ENCODE measurements at places on chromosomes 6 and 20.
A peak's percentile ranks its signal among the peaks of the same experiment; 100 is the strongest.

- DNase-seq: no peak
Observed at GRCh38 chr20:1964061-1964460, 29.8 kb downstream of the PDYN start.

DNA sequence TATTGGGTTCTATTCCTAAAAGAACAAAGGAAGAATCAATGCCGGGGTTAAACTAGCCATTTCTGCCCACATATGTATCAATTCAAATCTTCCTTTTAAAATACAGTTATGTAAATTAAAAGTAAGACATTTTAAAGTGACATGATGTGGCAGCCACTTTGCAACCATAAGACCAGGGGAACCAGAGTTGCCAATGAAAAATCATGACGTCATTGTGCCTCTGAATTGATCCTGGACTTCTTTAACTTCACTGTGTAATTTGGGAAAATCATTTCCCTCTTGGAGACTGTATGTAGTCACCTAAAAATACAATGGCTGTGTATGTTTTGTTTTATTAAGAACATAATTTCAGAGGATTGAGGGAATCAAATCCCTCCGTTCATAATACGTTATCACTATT, 42.2 kb downstream of the SLC13A3 start:
- DNase-seq: no peak

DNA sequence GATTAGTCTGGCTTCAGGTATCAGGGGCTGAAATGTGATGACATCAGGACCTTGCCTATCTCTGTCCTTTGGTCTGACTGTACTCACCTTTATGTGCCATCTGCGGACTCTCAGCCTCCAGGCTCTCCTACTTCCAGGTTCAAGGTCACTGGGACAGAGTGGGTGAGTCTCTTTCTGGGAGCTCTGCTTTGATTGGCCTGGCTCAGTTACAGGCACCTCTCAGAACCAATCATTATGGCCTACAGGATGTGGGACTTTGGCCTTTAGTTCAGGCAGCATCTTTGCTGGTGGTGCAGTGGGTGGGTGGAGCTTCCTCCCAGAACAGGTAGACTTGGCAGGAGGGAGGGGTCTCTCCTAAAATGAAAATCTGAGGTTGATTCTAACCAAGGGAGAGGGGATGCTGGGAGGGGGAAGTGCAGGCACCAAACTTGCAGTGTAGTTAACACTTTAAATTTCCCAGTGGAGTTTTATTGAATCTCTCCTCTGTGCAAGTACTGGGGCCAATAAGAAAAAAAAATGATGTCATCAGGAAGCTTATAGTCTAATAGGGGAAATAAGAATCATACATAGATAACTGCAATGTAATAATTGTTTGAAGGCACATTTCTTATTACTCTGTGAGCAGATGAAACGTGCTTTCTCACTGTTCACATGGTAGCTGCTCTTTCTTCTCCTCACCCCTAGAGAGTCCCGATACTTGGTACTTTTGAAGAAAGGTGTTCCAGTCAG, 53.4 kb downstream of the SLC24A3 start:
- DNase-seq: no peak

DNA sequence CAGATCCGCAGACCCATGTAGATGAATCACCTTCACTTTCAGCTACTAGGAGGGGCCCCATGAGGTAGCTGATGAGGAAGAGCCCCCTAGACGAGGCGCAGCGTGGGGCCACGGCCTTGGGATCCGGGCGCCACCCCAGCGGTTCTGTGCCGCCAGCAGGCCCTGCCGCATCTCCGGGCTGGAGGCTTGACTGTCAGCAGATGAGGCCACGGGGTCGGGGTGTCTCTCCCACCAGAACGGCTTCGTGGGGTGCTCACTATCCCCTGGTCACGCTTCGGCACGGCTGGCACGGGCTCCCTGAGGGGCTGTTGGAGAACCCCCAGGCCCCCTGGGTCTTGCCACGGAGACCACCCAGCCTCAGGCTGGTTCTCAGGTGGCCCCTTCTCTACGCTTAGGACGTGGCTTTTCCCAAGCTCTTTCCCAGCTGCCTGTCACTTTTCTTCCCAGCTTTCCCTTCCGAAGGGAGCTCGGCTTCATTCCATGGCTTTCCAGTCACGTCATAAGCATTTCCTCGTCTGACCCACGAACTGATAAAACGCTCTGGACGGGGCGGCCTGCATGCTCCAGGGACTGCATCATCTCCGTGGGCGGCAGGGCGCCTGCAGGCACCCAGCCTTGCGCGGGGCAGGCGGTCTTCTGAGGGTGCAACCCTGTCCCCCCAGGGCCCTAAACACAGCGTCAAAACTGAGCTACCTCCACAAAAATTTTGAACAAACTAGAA, 85.9 kb downstream of the THBS2 start:
- DNase-seq: no peak

DNA sequence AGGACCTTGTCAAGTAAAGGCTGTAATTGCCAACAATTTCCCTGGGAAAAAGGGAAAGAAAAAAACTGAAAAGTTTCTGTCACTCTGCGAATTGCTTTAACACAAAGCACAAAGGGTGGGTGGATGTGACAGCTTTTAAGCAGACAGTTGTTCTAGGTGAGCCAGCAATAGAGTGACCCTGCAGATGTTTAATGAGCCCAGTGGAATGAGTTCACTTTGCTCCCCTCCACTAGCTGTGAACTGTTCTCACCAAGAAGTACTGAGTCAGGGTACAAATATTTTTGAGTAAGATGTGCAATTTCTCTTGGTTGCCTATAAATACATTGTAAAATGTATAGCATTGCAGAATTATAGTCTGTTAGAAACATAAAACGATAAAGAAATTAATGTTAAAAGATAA, 26.2 kb upstream of the LRRC1 start:
- DNase-seq: no peak

DNA sequence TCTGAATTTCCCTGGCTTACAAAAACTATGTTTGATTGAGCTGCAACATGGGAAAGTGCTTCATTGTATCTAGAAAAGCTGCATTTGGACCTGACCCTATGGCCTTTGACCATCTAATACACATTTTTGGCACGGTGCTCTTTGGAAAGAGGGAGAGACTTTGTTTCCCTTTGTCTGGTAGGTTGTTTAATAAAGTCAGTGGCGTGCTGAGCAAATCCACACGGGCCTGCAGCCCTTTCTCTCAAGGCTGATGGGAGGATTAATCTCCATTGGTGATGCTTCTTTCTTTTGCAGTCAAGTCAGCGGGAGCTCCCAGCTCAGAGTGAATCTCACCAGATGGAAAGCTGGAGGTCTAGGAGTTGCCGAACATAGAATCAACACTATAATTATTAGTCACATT, 314.7 kb upstream of the CNR1 start:
- no peak for DNase-seq

DNA sequence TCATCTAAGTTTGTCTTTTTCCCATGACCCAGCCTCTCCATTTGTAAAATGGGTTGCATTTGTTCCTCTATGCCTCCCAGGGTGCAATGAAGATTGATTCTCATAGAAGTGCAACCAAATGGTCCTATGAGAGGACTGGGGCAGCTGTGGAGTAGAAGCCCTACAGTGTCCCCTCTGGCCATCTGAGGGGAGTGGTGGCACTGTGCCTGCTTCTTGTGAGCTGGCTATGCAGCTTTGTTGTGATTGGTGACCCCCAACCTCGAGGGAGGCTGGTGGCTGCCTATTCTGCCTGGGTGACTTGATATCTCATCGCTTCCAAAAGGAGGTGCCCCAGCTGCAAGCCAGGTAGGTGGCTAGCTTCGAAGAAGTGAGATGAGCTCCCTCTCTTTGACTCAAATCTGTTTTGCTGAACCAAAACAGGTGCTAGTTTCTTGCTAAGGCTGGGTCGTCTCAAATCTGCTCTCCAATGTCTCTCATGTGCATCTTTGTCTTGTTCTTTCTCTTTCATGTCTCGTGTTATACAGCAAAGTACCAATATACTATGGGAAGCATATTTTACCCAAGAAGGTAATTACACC, 33.9 kb downstream of the TXLNB start:
- DNase-seq: no peak

DNA sequence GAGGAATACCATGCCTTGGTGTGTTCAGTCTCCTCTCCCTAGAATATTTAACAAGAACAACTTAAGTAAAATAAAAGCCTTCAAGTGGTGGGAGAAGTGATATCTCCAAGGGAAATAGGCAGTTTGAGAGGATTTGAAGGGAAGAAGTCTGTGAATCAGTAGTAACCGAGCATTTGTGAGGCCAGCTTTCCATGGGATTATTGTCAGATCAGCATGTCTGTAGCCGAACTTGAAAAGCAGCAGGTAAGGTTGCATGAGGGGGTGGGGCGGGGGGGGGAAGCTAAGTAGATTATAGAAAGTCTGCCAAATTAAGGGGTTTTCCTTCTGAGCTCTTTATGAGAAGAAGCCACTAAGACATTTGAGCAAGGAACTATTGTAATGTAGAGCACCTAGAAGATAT, 92.6 kb downstream of the GRIK2 start:
- DNase-seq: no peak

GRCh38 chr6:105925706-105926105, 160.4 kb upstream of the PRDM1 start:
- DNase-seq: no peak

DNA sequence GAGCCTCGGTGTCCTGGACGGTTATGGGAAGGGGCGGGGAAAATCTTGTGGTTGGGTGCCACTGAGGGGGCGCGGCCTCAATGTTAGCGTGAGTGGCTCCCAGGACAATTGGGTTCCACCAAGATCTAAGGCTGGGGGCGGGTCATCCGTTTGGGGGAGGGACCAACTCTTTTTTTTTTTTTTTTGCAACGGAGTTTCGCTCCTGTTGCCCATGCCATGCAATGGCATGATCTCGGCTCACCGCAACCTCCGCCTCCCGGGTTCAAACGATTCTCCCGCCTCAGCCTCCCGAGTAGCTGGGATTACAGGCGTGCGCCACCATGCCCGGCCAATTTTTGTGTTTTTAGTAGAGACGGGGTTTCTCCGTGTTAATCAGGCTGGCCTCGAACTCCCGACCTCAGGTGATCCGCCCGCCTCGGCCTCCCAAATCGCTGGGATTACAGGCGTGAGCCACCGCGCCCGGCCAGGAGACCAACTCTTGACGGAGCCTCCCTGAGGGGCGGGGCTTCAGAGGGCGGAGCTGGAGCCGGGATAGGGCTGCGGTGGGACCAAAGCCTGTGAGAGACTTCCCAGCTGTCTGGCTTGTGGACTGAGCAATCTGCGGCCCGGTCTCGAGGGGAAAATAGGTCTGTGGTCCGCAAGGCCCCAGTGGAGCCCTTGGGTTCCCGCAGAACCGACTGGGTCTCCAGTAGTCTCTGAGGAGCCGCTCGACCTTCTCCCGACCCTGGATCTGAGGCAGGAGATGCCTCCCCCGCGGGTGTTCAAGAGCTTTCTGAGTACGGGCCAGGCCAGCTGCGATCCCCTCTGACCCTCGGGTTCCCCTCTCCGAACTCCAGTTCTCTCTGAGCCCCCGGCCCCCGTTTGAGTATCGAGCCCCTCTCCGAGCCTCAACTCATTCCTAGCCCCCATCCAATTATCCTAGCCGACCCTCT, 1.1 kb downstream of the SPAG4 start:
- DNase-seq: peak; percentile 61

- no peak for DNase-seq
Observed at GRCh38 chr20:5781798-5782750, 31.9 kb downstream of the SHLD1 start.

- DNase-seq: no peak
Observed at GRCh38 chr6:29964518-29964886, 22.2 kb downstream of the HLA-A start.

- no peak for DNase-seq
Observed at GRCh38 chr6:113281014-113281413, 576.1 kb upstream of the MARCKS start.

DNA sequence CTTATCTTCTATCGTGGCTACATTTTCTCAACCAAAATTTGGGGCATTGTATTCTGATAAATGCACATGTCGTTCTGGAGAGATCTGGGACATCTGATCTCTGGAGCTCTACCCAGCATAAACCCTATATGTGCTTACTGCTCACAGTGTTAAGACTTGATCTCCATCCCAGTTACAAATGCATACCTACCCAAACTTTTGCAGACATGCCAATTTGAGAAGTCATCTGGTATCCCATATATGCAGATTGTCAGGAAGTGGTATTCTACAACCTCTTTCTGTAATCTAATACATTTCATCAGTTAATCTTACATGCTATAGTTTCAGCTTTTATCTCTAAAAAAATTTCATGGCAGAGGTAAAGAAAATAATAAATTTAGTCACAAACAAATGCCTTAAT, 11.2 kb downstream of the BAG2 start:
- DNase-seq: no peak

DNA sequence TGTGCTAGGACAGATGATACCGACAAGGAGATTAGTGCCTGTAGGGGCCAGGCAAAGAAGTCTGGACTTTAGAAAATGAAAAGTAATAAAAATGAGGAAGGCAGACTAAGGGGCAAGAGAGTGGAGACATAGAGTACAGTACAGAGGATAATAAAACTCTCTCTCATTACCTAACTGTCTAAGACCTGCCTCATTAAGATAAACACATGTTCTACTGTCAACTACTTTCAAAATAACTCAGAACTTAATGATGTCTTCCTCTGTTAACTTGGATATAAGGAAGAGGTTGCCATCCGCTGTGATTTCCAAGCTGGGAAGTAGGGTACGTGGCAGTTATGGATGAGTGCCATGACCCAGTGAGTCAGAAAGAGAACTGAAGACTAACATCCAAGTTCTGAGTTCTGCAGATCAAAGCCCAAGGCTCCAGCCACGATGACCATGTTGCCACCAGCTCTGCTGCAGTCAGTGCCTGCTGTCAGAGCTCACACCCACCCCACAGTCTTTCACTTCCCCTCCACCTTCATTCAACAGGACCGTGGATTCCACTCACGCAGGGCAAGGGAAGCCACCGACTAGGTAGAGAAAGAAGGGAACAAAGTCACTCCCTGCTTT, 81.8 kb downstream of the KIF16B start:
- no peak for DNase-seq

GRCh38 chr6:84902354-84902928, 138.0 kb upstream of the TBX18 start:
- DNase-seq: no peak

- DNase-seq: peak; percentile 54
Observed at GRCh38 chr6:506508-506907, 115.0 kb downstream of the IRF4 start.

DNA sequence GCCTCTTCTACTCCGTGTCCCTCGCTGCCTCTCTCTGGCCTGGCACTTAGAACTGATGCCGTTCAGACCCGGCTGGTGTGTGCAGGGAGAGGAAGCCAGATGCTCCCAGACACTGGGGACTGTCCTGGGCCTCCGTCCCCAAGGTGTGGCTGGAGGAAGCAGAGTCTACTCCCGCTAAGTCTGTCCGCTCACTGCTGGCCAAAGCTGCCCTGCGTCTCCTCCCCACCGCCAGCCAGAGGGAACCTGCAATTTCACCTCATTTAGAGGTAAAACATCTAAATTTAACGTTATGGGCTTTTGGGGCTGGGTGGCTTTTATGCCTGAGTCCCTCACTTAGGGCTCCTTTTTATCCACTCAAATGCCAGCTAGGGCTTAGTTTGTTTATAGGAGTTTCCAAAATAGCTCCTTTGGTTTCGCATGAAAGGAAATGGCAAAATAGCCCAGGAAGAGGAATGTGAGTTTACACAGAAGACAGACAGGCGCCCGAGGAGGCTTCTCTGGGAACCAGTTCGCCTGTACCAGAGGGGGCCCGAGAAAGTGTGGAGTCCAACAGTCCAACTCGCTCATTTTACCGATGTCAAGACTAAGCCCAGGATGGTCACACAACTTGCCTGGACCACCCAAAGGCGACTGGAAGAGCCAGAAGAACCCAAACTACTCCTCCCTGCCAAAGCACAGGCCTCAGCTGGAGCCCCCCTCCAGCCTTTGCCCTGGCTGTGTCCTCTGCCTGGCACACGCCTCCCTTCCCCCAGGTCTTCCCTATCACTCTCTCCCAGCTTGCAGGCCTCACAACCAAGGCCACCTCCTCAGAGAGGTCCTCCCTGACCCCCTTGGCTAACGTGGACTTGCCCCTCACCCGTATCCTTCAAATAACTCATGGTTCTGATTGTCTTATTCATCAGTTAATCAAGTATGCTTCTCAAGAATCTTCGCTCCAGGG, 54.5 kb downstream of the RIPOR3 start:
- no peak for DNase-seq
